RWPE2 (cell line): ENCODE measurements at places on chromosomes 11 and 22.

DNA sequence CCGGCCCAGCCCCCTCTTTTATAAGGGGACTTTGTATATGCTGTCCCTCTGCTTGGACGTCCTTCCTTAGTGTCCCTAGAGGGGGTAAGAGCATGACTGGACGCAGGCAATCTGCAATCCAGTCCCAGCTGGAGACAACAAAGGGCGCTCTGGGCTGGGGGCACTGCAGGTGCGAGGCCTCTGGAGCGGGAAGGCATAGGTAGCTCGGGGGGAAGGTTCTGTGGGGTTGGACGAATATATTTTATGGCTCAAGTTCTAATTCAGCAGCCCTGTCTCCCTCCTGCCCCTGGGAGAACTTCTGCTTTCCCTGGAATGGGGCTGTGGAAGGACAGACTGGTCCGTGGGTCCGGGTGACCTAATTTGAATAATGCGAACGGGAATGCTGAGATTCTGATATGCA lies 40.0 kb downstream of the KCNJ4 start:
- H3K36me3 ChIP-seq: no peaks in the 10 kb centered on the region
- H3K27ac ChIP-seq: no peak overlapping the region
- no peak overlapping the region for H3K4me3 ChIP-seq
- H3K27me3 ChIP-seq: no peaks in the 10 kb centered on the region

- H3K27ac ChIP-seq: no peak overlapping the region
- H3K4me1 ChIP-seq: no peaks in the 10 kb centered on the region
- H3K27me3 ChIP-seq: no peaks in the 10 kb centered on the region
- DNase-seq: no peak
- no peaks in the 10 kb centered on the region for H3K36me3 ChIP-seq
- H3K4me3 ChIP-seq: no peak overlapping the region
These were observed 9.9 kb upstream of the SEC14L3 start for GRCh38 chr22:30481711-30482110.

- H3K4me3 ChIP-seq: no peak overlapping the region
- no peaks in the 10 kb centered on the region for H3K36me3 ChIP-seq
- no peaks in the 10 kb centered on the region for H3K27me3 ChIP-seq
- DNase-seq: no peak
- H3K27ac ChIP-seq: no peak overlapping the region
- no peaks in the 10 kb centered on the region for H3K4me1 ChIP-seq
These were observed 16.6 kb downstream of the CAVIN3 start for GRCh38 chr11:6303661-6304060.

DNA sequence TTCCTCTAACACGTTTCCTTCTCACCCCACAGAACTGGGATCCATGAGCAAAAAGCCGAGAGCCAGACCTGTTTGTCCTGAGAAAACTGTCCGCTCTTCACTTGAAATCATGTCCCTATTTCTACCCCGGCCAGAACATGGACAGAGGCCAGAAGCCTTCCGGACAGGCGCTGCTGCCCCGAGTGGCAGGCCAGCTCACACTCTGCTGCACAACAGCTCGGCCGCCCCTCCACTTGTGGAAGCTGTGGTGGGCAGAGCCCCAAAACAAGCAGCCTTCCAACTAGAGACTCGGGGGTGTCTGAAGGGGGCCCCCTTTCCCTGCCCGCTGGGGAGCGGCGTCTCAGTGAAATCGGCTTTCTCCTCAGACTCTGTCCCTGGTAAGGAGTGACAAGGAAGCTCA lies 24.0 kb downstream of the CD5 start:
- no peak overlapping the region for H3K27ac ChIP-seq
- H3K36me3 ChIP-seq: no peaks in the 10 kb centered on the region
- DNase-seq: no peak
- no peak overlapping the region for H3K4me3 ChIP-seq
- no peaks in the 10 kb centered on the region for H3K27me3 ChIP-seq

DNA sequence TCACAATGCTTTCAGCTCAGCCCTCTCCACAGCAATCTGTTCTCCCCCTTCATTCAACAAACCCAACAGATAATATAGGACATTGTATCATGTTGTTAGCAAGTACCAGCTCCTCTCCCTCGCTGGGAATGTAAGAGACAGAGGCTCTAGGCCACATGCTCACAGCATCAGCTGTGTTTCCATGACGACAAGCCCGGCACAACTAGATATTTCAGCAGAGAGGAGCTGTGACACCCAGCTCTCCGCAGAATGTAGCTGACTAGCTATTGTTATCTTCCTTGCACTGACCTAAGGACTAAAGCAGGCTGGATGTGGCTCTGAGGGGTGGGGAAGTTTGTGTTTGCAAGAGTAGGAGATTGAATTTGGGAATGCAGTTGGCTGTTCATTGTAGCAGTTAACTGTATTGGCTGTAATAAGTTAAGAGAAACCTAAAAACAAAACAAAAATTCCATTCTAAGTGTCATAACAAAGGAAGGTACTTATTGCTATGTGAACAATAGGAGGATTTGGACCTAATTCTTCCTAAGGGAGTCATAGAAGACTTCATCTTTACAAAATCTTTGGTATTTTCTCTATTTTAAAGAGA lies 28.0 kb upstream of the RRAS2 start:
- H3K4me1 ChIP-seq: no peaks in the 10 kb centered on the region
- H3K36me3 ChIP-seq: no peaks in the 10 kb centered on the region
- no peak for DNase-seq
- H3K27me3 ChIP-seq: no peaks in the 10 kb centered on the region

DNA sequence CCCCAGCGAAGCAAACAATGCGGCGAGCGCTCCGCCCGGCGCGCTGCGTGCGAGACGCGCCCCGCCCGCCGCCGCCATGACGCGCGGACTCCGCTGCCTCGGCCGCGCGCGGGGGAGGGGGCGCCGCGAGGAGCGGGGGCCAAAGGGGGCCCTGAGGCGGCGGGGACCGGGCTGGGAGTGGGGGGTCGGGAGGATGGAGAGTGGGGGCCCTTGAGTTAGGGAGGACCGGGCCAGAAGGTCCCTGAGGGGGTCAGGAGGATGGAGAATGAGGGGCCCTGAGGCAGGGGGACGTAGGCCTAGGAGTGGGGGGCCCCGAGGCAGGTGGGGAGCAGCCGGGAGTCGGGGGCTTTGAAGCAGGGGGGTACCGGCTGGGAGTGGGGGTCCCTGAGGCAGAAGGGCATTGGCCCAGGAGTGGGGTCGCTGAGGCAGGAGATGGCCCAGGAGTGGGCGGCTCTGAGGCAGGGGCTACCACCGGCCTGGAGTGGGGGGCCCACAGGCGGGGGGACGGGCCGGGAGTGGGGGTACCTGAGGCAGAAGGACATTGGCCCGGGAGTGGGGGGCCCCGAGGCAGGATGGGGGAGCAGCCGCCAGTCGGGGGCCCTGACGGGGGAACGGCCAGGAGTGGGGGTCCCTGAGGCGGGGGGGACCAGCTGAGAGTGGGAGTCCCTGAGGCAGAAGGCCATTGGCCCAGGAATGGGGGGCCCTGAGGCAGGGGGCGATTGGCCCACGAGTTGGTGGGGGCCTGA lies at the start of gene BRD1:
BRD1 (minus strand) TSS at position 21 of the 746 bp plus-strand sequence. CDS start 3,556 bp downstream, outside the sequence.
- peaks cover 31% of the 10 kb centered on the region for H3K36me3 ChIP-seq
- peak within 1 kb of the TSS; percentile 87 for H3K4me3 ChIP-seq
- peak within 1 kb of the TSS; percentile 29 for H3K27ac ChIP-seq
- DNase-seq: no peak
- peaks cover 9% of the 10 kb centered on the region for H3K4me1 ChIP-seq

DNA sequence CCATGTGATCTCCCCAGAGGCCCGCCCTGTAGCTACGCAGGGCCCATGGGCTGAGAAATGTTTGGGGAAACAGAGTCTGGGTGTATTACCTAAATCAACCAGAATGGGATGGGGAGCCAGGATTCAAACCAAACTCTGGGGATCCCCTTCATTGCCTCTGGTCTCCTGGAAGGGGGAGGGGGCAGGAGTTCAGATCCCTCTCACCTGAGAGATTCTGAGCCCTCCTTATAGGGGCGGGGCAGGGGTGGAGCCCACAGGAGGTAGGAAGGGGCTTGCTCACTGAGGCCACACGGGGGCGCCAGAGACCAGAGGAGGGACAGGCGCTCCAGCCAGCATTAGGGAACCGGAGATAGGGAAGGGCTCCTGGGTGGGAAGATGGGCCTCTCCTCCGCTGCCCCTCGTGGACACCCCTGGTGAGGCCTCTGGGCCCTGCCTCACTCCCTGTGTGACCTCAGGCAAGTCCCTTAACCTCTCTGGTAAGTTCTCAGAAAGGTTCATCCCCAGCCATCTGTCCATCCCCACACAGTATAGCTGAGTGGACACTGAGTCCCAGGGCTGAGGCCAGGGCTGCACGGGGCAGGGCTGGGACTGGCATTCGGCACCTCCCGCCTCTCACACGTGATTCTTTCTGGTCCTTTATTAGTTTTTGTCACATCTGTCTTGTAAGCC lies 2.7 kb upstream of the CDC42BPG start:
- H3K4me3 ChIP-seq: no peak overlapping the region
- DNase-seq: peak; percentile 92
- H3K4me1 ChIP-seq: peaks cover 9% of the 10 kb centered on the region
- no peaks in the 10 kb centered on the region for H3K36me3 ChIP-seq

DNA sequence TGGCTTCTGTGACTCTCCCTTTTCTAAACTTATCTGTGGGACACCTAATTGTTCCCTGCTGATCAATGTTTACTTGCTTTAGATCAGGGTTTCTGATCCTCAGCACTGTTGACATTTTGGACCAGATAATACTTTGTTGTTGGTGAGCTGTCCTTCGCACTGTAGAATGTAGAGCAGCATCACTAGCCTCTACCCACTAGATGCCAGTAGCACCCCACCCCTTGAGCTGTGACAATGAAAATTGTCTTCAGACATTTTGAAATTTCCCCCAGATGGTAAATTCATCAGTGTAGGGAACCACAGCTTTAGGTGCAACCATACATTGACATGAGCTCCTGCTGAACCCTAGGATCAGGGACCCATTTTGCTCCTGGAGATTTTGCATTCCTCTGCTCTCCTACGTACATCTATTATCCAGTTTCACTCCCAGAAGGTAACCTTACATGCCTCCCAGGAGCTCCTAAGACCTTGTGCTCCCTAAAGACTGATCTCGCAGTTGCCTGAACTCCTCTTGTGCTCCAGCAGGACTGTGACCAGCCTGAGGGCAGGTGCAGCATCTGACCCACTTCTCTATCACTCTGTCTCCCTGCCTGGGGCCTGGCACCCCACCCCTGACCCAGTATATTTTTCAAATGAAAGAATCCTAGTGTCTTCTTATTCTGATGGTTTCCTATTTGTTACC lies 107.8 kb downstream of the FAR1 start:
- DNase-seq: no peak
- no peaks in the 10 kb centered on the region for H3K36me3 ChIP-seq
- H3K4me3 ChIP-seq: no peak overlapping the region
- peaks cover 30% of the 10 kb centered on the region for H3K27me3 ChIP-seq
- H3K4me1 ChIP-seq: no peaks in the 10 kb centered on the region
- no peak overlapping the region for H3K27ac ChIP-seq

DNA sequence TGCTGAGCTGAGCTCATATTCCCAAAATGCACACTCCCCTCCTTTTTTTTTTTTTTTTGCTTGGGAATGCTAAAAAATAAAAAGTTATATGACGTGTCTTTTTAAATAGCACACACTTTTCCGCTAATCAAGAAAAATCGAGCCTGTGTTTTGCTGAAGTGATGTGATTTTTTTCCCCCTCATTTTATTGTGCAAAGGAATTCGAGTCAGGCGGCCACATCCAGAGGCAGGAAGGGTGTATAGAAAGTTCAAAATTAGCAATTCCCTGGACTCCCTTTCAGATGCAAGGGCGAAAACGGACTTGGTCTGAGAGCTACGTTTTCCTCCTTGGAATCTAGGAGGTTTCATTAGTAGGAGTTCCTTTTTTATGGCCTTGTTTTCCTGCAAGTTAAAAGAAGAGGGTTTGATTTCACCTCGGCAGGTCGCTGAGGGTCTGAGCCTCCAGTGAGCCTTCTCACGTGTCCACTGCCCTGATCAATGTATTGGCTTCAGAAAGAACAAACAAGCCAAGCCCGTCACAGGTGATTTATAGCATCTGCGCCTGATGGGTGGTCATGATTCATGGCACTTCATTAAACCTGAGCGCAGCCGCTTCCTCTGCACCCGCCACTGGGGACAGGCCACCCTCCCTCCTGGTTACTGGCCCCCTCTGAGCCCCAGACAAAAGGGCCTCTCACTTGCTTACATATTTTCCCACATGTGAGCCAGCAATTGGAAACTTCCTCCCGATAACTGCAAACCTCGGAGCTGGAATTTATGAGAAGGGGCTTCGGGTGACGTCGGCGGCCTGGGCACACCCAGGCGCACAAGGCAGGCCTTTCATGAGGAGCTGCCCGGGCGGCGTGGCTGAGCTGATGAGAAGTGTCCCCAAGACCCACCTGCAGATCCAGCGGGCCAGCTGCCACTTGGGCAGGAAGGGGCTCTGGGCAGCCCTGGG lies 64.4 kb upstream of the LINC01488 start:
- peak; percentile 24 for DNase-seq
- H3K27me3 ChIP-seq: no peaks in the 10 kb centered on the region
- no peak overlapping the region for H3K27ac ChIP-seq
- H3K4me3 ChIP-seq: no peak overlapping the region
- no peaks in the 10 kb centered on the region for H3K36me3 ChIP-seq

DNA sequence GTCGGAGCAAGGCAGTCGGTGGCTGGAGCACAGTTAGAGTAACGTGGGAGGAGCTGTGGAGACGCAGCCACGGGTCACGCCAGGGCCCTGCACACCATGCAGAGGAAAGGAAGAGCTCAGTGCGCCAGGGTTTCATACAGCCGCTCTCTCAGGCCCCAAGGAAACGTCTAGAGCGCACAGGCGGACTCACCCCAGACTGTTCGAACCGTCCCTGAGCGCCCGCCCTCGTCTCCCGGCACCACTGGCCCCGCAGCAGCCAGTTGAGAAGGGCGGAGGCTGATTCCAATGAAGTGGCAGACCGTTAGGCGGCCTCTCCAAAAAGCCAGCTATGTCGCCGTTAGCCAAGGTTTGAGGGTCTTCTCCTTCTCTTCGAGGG lies 483 bp upstream of the HYLS1 start:
- peaks cover 26% of the 10 kb centered on the region for H3K4me1 ChIP-seq
- no peak for DNase-seq
- peak overlapping the region; percentile 59 for H3K4me3 ChIP-seq
- H3K27me3 ChIP-seq: no peaks in the 10 kb centered on the region
- peaks cover 9% of the 10 kb centered on the region; the same call in 1 of the 2 replicates for H3K36me3 ChIP-seq
- H3K27ac ChIP-seq: peak overlapping the region; percentile 71

GRCh38 chr11:47137476-47137875 lies 39.2 kb downstream of the ARFGAP2 start:
- H3K27ac ChIP-seq: no peak overlapping the region
- no peaks in the 10 kb centered on the region for H3K36me3 ChIP-seq
- no peak for DNase-seq
- H3K4me1 ChIP-seq: no peaks in the 10 kb centered on the region
- no peak overlapping the region for H3K4me3 ChIP-seq

GRCh38 chr11:17410606-17411379 lies 22.3 kb upstream of the KCNJ11 start:
- H3K36me3 ChIP-seq: no peaks in the 10 kb centered on the region
- H3K4me3 ChIP-seq: no peak overlapping the region
- DNase-seq: no peak
- H3K4me1 ChIP-seq: no peaks in the 10 kb centered on the region
- no peak overlapping the region for H3K27ac ChIP-seq
- H3K27me3 ChIP-seq: no peaks in the 10 kb centered on the region

GRCh38 chr11:26319906-26320305 lies 12.0 kb upstream of the ANO3 start:
- no peak for DNase-seq
- H3K27ac ChIP-seq: no peak overlapping the region
- peaks cover 6% of the 10 kb centered on the region for H3K27me3 ChIP-seq
- H3K36me3 ChIP-seq: no peaks in the 10 kb centered on the region

GRCh38 chr11:61542024-61542461 lies 33.5 kb downstream of the LRRC10B start:
- H3K4me3 ChIP-seq: no peak overlapping the region
- no peaks in the 10 kb centered on the region for H3K36me3 ChIP-seq
- peaks cover 3% of the 10 kb centered on the region for H3K4me1 ChIP-seq
- DNase-seq: no peak
- no peaks in the 10 kb centered on the region for H3K27me3 ChIP-seq
